Tibial nerve (tissue), 4 donors: ENCODE measurements at places on chromosomes 3 and 15.

DNA sequence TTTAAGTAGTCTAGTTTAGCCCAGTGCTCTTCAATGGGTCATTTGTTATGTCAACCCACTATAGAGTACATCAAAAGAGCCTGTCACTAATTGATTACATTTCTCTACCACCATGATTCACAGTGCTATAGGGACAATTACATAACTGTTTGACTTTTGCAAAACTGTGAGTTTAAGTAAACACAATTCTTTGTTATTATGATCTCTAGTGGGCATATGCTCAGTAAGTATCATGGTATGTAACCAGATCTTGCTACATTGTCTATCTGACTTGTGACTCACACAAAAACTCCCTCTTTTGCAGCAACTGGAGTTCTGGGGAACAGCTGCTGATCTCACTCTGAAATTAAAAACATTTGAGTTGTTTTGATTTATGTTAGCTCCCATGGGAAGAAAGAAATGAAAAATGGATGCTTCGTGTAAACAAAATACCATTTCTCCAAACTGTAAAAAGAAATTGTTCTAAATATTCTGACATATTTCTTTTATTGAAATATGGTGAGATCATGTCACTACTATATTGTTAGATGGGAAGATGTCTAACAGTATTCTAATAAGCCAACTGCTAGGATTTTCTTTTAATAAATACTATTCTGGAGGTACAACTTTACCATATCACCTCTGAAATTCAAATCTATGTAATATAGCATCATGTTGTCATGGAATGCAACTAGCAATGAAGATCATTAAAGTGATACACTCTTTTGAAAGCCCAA is 470.4 kb downstream of the ROBO1 start:
- no peak for DNase-seq

- DNase-seq, result no peak
Observed at GRCh38 chr15:62231856-62232255, 66.8 kb upstream of the C2CD4B start.

- DNase-seq, result no peak
Observed at GRCh38 chr3:168722091-168722490, 626.4 kb upstream of the GOLIM4 start.

GRCh38 chr3:194659778-194660177 is 12.2 kb downstream of the LSG1 start:
- DNase-seq, result no peak

GRCh38 chr3:130857336-130858026 is 36.4 kb upstream of the ATP2C1 start:
- no peak for DNase-seq

DNA sequence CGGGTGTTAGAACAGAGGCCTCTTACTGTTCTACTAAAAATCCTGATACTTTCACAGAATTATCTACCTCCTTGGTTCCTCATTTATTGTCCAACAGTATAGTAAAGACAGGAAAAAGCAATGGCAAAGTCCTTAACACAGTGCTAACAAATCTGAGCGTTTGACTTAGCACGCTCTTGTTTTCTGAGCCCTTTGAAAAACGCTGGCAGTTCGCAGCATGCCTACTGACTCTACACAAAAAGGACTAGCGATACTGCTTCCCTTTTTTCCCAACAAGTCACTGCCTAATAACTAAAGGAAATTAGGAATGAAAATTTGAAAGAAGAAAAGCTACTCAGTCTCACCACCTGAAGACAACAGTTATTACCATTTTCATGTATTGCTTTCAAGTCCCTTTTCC is 34.8 kb upstream of the CEMIP start:
- no peak for DNase-seq
